ENCODE measurements at places on chromosomes 7 and 10.

DNA sequence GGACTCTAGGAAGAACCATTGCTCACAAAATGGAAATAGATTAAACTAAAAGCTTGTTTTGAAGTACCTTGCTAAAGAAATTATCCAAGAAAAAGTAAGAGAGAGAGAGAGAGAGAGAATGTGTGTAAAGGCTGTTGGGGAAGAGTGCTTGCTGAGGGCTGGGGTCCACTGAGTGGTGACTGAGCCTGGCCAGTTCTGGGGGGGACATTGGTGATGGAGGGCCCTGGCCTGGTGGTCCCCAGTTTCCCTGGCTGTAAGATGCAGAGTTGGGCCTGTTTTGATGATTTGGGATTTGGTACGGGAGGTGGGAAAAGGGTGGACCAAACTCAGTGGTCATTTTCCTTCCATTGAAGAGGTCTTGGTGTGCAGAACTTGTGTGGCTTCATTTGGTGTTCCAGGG lies 880 bp downstream of the RAMP3 start:
- no peak for DNase-seq

DNA sequence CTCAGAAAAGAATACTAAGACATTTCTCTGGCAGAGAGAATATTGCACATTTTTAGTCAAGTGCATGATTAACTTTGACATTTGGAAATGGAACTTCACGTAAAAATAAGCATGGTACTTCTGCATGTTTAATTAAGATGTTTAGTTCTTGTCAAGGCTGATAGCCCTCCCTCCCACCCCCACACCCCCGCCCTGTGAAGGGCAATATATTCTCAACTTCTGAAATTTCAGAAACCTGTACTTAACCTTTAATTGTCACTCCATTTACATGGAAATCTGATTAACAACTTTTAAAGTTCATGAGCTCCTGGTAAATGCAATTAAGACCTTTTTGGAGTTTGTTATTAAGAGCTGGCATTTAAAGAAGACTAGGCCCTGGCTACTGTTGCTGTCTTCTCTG lies 205.8 kb downstream of the EXOC4 start:
- no peak for DNase-seq

DNA sequence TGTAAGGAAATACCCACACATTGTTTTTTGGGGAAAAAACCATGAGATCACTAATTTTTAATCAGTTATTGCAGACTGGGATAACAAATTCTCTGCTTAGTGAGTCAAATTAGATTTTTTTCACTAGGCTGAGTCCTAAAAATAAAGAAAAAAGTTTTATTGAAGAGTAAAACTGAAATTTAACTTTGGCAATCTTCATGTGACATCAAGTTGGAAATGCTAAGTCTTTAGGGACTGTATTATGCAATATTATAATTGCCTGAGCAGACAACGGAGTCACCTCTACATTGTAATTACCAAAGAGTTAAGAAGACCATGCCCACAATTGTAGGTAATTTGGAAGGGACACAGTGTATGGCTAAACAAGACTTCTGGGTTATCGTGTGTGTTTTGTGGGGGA lies 2.2 kb upstream of the CLEC5A start:
- no peak for DNase-seq

- DNase-seq, result no peak
Observed at GRCh38 chr7:154096-154799, 38.1 kb upstream of the FAM20C start.

DNA sequence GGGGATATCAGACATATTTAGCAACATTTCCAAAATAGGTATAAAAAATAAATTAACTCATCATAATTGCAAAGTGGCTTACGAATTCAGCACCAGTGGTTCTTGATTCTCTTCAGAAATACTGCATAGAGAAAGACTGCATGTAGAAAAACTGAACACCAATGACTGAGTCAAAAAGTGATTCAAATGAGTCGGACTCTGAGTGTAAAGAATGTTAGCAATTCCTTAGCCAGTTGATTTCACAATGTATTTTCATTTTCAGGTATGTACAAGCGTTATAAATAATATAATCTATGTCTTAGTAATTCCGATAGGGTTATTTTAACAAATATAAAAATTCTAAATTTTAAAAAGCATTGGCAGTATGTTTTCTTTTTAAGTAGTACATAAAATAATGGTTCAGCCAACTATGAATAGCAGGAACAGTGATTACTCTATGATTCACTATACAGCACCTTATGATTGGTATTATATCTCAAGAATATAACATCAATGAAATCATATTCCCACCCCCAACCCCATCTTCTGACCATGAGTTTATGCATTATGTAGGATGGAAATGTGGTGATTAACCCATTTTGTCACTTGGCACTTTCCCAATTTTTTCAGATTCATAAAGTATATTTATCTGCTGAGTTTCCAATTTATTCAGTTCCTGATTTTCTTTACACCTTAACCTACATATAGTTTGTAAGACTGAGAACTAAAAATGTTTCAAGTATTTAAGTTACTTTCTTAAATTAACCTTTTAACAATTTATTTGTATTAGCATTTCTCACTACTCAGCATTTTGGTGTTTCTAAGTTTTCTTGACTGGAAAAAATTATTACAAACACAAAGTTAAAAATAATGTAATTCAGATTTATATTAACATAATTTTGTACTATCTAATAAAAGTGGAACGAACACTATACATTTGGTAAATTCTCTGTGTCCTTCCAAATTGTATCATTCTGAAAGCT lies 33.9 kb downstream of the DNAJC1 start:
- no peak for DNase-seq

GRCh38 chr7:110850224-110850623 lies 240.7 kb upstream of the LRRN3 start:
- no peak for DNase-seq

GRCh38 chr7:124399941-124400340 lies 365.7 kb downstream of the GPR37 start:
- DNase-seq, result no peak

DNA sequence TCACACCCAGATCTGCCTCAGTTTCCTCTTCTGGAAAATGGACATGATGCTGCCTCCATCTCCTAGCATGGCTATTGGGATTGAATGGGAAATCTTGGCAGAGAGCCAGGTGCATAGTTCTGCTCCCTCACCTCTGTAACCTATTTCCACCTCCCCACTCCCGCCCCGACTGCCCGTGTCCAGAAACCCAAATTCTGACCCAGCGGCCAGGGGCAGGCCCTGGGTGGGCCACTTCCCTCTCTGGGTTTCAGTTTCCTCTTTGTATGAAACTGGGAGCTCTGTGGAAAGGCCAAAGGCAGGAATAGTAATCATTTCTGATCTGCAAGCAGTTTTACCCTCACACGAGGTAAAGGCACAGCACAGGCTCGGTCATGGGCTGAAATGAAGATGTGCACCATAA lies 74.1 kb upstream of the DUSP5 start:
- DNase-seq, result no peak

DNA sequence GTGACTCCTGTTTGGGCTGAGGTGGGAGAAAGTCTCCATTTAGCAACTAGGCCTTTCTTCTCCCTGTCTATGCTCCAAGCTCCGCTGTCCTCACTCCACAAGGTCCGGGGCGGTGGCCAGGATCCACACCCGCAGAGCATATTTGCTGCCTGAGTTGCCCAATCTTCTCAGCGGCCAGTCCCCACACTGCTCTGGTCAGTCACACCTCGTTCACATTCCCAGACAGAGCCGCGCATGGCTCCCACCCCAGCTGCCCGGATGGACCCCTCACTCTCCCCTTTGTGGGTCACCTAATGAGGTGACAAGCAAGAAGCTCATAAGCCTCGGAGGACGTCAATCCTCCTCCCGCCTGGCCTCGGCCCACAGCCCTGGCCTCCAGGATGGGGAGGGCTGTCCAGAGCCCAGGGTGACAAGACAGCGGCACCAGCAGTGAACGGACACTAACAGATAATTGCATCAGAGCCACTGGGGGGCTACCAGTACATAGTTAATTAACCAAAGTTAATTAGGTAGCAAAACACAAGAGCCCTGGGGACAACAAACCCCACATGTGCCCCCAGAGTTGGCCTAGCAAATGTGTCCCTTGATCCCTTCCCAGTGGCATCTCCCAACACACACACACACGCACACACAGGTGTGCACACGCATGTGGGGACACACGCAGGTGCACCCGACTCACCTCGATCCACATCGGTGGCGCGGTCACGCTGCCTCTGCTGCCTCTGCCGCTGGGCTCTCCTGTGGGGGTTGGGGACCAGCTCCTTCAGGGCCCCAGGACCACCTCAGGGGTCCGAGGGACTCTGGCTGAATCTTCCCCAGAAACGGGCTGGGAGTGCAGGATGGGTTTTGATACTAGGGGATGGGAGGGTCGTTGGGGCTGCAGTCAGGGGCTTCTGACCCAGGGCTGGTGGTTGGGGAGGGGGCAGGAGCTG lies 11.8 kb downstream of the EPHA1 start:
- DNase-seq, result no peak

DNA sequence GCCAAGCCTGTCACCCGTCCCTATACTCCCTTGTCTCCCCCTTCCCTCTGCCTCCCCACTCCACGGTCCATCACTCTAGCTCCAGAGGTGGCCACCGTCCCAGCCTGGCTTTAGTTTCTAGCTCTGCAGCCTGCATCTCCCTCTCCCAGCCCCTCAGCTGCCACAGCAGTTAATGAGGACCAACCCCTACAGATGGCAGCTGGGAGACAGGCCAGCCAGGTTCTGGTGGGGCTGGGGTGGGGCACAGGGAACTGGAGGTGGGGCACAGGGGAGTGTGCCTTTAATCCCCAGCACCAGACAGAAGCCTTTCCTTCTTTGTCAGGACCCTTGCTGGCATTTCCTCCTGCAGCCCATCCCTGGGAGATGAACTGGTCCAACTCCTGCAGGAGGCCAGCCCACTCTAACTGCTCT lies 21.1 kb downstream of the UNC5B start:
- DNase-seq, result no peak

- DNase-seq, result no peak
Observed at GRCh38 chr10:53088961-53089360, 316.4 kb upstream of the MBL2 start.

DNA sequence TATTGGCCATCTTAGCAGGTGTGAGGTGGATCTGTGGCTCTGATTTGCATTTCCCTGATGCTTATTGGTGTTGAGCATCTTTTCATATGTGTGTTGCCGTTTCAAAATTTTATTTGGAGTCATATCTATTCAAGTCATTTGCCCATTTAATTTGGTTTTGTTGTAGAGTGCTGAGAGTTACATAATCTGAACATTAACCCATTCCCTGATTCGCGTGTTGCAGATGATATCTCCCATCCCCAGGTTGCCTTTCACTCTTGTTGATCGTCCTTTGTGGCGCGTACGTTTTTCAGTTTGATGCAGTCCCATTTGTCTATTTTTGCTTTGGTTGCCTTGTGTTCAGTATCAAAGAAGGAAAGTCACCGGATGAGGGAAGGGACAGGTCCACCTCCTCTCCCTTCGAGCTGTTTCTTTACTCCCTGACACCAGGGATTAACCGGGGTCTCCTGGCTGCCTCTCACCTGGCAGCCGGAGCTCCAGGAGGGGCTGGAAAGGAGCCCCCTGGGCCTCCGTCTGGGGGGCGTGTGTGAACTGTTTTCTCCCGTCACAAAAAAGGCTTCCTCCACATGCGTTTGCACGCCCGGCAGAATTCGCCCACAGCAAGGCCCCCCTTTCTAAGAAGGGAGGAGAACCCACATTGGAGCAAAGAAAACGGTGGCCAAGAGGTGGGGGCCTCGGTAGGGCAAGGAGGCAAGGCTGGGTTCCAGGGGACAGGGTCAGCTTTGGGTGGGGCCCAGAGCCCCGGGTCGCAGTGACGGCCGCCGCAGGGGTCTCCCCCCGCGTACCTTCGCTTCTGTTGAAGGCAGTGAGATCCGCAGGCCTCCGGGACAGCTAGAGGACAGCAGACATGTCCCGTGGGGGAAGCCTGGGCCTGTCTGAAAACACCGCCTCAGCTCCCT lies 8.3 kb downstream of the MNX1 start:
- DNase-seq, result no peak

- no peak for DNase-seq
Observed at GRCh38 chr10:44237364-44238049, 147.4 kb downstream of the CXCL12 start.

DNA sequence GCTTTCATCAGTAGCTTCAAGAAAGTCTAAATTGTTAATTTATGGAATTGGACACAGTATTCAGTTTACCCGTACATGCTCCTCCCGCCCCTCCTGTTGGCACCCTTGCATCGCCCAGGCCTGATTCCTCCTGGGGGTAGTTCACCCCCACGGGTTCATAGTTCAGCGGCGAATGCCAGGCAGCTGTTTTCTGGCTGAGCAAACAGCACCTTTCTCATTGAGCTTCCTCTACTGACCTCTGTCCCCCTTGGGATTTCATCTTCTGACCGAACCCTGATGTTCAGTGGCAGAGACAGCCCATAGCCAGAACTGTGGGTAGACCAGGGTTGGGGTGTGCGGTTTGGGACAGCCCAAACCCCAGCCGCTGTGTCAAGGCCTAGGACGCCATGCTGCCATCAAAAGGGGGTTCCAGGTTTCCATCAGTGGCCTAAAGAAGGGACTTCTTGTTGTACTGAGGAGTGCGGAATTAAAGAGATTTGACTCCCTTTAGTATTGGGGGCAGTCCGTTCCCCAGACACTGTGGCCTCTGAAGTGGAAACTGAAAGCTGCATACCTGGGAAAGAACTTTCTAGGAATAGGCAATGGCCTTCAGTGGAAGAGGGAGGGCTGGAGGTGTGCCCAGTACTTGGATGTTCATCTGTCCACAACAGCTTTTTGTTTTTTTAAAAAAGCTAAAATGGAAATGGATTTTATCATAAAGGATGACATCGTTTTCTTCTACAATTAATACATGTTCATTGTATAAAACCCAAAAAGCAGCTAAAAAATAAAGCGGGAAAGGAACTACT lies 19.0 kb downstream of the MDH2 start:
- no peak for DNase-seq

GRCh38 chr10:49784681-49785080 lies 22.6 kb upstream of the OGDHL start:
- DNase-seq, result no peak

- peak; percentile 34 for DNase-seq
Observed at GRCh38 chr7:101163279-101164070, 1.9 kb downstream of the VGF start.

- no peak for DNase-seq
Observed at GRCh38 chr10:80924063-80924952, 386.6 kb downstream of the SH2D4B start.

GRCh38 chr10:110442746-110443145 lies 55.0 kb upstream of the DUSP5 start:
- DNase-seq, result no peak

GRCh38 chr10:7092603-7093002 lies 318.2 kb downstream of the SFMBT2 start:
- DNase-seq, result no peak

GRCh38 chr7:99392659-99393354 lies 15.6 kb downstream of the PDAP1 start:
- DNase-seq, result peak; percentile 36
